ENCODE measurements at places on chromosomes 7 and 10. TPM values are rescaled to one million over a fixed set of nuclear protein-coding genes. Genes with fewer than 3 reads are reported as not detected.

LBX1 gene
- not detected for total RNA-seq

WIPF3 gene
- total RNA-seq: not detected

ADARB2 gene
- total RNA-seq: not detected

TMEM26 gene
- 0.23 TPM for total RNA-seq

IL2RA gene
- total RNA-seq: not detected

PHF14 gene
- total RNA-seq: 38.6 TPM

EEF1AKMT2 gene
- 17.1 TPM for total RNA-seq

TYW1B gene
- total RNA-seq: 2.7 TPM

FHIP2A gene
- 39.6 TPM for total RNA-seq

AQP1 gene
- total RNA-seq: 11.6 TPM

CNTNAP2 gene
- total RNA-seq: not detected

DNA sequence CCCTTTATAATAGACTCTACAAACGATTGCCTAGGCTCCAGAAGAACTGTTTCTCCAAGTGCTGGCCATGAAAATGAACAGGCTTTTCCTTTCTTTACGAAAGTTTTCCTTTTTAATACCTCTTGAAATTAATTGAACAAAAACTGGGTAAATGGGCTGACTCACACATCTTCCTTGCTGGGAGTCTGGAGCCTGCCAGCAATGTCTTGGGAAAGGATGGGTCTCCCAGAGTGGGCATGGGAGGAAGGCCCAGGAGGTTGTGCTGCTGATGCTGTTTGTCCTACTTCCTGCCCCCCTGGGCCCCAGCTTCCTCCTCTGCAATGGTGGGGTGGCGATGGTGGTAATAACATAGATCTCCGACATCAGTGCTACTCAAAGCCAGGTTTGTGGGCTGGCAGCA, 174.1 kb downstream of the RPS24 start:
- DNase-seq: no peak

- DNase-seq: no peak
Measured at GRCh38 chr10:102146971-102147428, 5.2 kb upstream of the NOLC1 start.

- DNase-seq: no peak
Measured at GRCh38 chr7:154990964-154991540, 11.9 kb downstream of the PAXIP1 start.

DNA sequence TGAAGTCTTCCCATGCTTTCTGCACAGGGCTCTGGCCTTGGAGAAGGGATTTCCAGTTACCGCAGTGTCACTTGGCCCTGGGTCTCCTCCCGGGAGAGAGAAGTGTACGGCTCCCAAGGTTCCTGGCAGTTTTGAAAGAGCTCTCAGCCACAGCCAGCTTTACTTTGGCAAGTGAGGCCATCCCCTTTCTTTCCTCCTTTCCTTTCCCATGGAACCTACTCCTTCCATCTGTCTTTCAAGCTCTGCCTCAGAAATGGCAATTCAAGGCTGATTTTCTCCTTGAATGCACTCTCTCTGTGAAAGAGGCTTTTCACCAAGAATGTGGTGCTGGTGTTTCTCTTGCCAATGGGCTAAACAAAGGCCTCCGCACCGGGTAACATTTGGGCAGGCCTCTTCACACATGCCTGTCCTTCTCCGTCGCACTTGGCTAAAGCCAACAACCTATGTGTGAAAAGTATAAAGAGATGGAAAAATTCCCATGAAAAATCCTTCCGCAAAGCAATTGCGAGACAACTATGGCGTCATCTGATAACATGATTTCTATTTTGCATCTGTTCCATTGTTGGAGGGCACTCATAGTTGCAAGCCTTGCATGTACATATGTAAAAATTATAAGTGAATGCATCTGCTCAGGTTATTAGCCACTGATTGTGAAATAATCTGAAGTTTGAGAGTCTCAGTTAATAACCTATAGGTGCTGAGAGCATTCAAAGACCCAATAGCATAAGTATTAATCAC, 125.4 kb downstream of the PFKFB3 start:
- no peak for DNase-seq

DNA sequence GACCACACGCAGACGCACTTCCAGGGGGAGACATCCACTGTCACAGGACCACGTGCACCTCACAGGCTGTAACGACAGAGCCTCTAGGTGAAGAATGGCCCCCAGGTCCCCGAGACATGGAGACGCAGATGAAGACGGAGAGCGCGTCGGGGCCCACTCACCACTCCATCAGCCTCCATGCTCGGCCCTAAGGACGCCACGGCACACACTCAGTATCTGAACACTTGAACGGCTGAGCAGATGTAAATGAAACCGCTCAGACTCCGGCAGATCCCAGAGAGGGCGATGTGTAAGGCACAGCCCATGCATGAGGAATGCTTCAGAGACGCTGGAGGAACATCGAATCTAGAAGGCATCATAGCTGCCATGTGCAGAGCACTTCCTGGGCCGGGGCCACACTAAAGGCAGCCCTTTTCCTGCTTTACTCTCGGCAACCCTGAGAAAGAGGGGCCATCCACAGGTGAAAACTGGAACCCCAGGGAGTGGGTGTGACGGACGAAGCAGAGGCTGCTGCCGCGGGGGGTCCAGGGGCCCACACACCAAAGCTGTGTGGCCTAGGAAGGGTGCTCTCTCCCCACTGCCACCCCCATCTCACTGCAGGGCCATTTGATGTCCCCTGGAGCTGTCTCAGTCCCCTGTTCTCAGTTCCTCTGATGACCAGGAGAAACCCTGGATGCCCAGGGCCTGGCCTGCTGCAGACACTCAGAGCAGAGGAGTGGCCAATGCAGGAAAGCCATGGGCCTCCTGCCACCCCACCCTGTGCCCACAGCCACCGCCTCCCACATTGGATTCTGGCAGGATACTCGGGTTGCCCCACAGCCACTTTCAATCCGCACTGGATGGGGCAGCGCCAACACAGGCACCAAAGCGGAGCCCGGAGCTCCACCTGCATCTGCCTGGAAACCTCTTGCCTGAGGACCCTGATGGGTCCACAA, 253.8 kb downstream of the MAD1L1 start:
- DNase-seq: no peak

DNA sequence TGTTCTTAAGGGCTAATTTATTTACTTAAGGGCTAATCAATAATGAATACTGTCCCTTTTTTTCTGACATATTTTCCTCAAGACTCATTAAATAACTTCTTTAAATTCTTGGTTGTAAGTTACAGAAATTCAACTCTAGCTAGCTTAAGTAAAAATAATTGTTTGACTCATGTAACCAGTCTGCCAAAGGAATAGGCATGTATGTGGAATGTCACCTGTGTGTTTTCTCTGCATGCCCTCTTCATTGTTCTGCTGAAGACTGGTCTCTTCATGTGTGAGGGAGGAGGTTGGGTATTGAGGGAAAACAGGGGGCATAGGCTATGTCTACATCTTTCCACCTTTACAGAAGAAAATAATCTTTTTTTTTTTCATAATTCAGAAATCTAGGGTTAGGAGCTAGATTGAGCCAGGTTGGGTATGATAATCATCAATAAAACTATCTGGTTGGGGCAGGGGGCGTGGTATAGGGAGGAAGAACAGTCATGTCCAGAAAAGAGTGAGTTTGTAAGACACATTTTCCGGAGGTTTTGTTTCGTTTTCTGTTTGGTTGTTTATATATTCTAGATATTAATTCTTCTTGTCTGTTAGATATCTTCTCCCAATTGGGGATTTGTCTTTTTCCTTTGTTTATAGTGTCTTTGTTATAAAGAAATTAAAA, 37.9 kb downstream of the EXOC4 start:
- no peak for DNase-seq

- DNase-seq: no peak
Measured at GRCh38 chr10:70784471-70784870, 706 bp downstream of the TBATA start.

GRCh38 chr10:128626397-128627000, 500.3 kb upstream of the MKI67 start:
- no peak for DNase-seq

GRCh38 chr10:61272781-61273180, 180.4 kb downstream of the TMEM26 start:
- no peak for DNase-seq

DNA sequence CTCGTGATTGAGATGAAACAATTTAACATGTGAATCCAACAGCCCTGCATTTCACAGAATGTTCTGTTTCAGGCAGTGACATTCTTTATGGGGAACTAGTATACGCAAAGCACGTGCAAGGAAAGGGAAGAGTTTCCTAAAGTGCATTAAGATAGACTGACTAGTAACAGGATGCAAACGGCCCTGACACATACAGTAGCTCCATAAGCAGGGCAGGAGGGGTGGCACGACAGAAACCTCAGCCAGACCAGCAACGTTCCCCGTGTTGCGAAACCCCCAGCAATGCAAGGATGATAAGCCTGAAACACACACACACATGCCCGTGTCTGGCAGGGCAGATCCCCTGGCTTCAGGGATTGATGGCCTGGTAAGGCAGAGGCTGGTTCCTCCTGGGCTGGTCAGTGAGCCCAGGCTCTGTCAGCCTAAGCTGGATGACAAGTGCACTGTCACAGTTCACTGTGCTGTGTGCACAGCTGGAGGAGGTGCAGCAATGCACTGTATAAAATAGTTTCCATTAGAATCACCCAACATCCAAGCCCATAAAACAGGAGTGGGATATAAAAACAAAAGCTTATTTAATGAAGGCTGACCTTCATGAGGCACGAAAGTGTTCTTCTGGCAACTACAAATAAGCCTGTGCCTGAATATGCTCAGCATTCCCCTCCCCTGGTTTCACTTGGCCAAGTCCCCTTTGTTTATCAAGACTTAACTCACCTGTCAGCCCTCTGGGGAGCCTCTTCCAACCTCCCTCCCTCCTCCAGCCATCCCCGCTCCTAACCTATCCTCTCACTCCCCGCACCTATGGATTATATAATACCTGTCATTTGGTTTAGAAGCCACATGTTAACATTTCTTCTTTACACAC, 88.8 kb downstream of the GSAP start:
- DNase-seq: peak; percentile 21

- DNase-seq: no peak
Measured at GRCh38 chr10:75978213-75978612, 546.8 kb downstream of the LRMDA start.

DNA sequence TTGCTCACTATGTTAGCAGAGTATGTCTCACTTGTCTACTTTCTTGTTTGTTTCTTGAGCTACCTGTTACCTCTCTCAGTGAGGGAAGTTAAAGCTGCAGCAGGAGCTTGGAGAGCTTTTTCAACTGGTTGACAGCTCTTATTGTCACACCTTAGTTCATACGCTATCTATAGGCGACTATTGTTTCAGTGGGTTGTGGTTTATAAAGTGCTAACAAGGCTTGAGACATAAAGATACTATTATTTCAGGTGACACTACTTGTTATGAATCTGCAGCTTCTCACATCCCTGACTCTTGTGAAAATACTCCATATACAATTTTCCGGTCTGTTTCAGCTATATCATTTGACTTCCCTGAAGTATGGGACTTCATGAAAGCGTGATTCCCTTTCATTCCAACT, 167.4 kb downstream of the CSTF2T start:
- DNase-seq: no peak

DNA sequence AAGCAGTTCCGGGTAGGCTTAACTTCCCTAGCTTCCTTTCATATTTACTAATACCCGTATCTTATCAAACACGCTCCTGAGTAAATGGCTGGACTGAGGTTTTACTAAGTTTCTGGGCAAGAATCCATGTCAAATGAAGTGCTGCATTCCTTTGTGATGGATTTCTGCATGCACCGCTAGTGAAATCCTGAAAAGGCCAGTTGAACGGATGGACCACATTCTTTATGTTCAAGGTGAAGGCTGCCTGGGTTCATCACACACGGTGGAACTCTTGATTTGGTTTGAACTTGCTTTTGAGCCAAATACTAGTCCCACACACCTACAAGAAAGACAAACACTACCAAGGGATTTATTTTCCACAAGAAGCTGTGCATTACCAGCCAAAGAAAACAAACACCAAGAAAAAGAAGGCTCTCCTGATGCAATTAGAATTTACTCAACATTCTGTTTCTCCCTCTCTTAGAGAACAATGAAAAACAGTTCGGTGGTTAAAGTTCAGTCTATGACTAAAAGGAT, 255.0 kb upstream of the SEMA3C start:
- DNase-seq: peak; percentile 45

DNA sequence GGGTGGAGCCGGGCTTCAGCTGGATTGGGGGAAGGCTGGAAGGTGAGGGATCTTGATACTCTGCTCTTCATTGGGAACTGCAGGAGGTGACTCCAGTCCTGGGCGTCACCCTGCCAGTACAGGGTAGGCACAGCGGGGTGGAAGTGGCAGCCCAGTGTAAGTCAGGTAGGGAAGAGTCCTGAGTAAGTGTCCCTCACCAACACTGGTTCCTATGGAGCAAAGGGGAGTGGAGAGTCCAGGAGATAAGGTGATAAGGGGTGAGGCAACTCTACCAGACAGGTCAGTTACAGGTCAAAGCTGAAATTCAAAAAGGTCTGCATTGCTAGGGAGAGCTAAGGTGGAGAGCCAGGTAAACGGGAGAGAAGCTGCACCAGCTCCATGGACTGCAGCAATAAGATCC, 145.6 kb upstream of the NFE2L3 start:
- DNase-seq: no peak

DNA sequence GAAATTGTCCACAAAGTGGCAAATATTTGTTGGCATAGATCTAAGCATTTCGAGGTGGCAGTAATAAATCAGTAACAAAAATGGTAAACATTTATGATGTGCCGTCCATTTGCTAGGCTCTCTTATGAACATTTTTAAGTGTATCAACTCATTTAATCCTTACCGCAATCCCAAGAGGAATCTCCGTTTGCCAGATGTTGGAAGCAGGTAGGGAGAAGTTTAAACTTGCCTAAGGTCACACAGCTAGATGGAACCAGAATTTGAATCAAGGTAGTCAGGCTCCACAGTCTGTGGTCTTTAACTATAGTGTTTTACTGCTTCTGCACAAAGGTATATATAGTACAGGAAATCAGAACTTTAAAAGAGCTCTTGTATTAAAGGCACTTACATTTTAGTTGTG, 2.6 kb downstream of the MKLN1 start:
- no peak for DNase-seq

GRCh38 chr10:12413369-12413711, 64.0 kb downstream of the CAMK1D start:
- DNase-seq: no peak

DNA sequence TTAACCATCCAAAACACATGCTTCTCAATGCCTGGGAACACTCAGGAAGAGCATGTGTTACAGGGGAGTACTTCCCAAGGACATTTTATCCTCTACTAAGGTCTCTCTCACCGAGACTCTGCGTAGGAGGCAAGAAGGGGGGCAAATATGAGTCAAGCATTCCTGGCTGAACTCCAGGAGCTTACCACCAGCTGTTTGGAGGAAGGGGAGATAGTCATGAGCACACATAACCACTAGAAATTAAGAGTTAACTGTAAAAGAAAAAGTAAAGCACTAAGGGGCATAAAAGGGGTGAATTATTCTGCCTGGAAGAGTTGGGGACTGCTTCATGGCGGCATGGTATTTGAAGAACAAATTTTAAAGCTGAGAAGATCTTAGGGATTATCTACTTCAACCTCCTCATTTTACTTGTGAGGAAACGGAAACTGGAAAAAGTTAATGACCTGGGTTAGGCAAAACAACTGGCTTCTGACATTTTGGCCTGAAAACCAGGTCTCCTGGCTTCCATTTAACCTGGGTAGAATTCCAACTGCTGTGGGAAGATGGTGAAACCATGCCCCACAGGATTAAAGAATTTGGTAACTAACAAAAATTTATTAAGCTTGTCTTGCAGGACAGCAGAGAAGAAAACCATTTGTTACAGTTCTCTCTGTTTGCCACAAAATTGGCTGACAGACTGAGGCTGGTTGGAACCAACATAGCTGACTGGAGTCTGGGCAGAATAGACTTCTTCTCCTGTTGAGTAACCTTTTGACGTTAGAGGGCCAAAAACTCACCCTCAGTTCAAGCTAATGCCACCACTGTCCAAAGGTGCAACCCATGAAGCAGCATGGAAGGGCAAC, 85.5 kb downstream of the SLC25A13 start:
- peak; percentile 97 for DNase-seq

GRCh38 chr7:20307119-20307518, 23.6 kb upstream of the ITGB8 start:
- DNase-seq: peak; percentile 84
